ENCODE measurements at places on chromosomes 13 and 19.

- DNase-seq, result no peak
These were observed 5.5 kb upstream of the ZNF428 start for GRCh38 chr19:43624933-43625332.

- DNase-seq, result no peak
These were observed 422.3 kb upstream of the GPC6 start for GRCh38 chr13:92804346-92804745.

GRCh38 chr19:44807652-44808462 lies 1.0 kb upstream of the BCAM start:
- peak; percentile 82 for DNase-seq

DNA sequence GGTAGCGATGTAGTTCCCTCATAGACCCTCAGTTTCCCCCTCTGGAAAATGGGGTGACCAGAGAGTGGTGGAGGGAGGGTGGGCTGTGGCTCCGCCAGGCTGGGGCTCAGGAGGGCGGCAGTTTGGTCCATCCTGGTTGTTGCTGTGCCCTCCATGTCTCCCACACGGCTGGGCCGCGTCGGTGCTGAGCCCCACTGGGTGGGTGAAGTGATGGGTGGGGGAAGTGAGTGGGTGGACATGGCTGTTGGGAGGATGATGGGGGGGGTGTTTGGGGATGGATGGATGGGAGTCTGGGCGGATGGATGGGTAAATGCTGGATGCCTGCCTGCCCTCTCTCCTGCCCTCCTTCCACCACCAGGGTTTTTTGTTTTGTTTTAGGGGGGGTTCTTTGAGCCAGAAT lies 16.6 kb upstream of the EHD2 start:
- DNase-seq, result no peak

DNA sequence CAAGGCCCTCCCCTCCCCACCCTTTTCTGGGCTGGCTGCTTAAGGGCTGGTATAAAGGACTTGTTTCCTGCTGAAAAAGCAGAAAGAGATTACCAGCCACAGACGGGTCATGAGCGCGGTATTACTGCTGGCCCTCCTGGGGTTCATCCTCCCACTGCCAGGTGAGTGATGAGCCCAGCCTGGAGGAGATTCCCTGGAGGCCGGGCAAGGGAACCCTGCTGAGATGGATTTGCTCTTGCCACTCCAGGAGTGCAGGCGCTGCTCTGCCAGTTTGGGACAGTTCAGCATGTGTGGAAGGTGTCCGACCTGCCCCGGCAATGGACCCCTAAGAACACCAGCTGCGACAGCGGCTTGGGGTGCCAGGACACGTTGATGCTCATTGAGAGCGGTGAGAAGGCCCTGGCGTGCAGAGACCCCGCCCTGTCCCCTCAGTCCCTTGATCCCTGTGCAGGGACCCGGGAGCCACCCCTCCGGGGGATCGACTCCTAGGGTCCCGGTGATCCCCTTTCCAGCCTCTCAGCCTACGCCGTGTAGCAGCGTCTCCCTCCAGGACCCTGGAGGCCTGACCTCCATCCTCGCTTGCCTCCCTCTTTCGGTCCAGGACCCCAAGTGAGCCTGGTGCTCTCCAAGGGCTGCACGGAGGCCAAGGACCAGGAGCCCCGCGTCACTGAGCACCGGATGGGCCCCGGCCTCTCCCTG lies at the start of gene CD177:
Gene CD177, plus strand, starts transcription at position 81 of the 699 bp plus-strand sequence. Its CDS starts 29 bp downstream, at position 110.
- no peak for DNase-seq

DNA sequence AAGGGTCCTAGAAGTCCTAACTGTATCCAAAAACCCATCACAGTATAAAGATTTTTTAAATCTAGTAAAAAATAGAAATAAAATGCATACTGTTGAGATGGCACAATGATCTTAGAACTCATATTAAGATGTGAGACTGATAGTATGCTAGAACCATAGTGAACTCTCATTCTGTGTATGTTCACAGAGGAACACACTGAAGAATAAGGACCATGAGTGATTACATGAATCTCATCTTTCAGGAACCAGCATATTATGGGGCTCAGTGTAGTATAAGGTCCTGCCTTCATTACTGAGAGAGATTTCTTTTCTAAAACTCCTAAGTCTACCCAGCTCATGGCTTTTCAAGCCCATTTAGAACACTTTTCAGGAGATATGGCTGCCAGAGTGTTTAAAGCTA lies 59.8 kb upstream of the RFC3 start:
- DNase-seq, result no peak

DNA sequence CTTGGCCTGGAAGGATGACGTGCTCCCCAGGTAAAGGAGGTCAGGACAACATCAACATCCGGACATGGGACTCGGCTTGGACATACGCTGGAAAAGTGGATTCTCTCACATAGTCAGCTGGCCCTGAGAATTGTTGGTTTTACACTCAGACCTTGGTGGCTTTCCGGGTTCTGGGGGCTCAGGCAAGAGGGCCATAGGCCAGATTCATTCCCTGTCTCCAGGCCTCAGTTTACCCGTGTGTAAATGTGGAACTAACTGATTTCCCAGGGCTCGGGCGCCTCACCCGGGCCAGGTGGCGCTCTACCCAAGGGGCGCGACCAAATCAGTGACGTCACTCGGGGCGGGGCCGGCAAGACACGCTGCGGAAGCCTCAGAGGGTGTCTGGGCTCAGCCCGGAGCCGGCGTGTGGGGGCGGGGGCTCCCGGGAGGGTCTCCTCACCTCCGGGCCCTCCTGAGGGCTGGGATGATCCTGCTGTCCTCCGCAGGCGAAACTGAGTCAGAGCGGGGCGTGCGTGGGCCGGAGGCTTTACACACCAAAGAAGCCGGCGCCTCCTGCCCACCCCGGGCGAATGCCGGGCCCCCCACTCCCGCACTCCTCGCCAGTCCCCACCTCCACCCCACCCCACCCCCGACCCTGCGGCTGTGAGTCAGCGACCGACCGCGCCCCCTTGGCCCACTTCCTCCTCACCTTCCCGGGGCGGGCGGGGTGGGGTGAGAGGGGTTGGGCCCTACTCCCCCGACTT lies 862 bp upstream of the VASP start:
- DNase-seq, result peak; percentile 97

DNA sequence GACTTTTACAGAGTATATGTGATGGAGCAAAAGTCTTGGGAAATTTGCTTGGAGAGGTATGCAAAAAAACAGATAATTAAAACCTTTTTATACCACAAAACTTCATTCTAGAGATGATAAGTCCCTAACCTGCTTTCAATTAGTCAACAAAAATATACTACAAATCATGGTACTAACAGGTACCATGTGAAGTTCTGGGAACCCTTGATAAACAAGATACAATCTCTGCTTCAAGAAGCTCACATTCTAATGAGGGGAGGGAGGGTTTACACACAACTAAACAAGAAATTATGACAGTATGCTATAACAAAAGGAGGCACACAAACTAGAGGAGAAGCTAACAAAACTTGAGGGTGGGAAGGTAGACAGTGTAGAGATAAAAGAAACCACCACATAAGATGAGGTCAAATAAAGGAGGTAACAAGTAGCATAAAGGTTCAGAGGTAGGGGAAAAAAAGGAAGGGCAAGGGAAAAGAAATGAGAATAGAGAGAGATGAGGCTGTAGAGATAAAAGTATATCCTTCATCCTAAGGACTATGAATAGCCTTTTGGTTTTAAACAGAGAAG lies 91.4 kb downstream of the MYCBP2 start:
- DNase-seq, result no peak
